ENCODE measurements at places on chromosomes 12 and 14. TPM values are rescaled to one million over a fixed set of nuclear protein-coding genes. Genes with fewer than 3 reads are reported as not detected.

- no peak for DNase-seq
Observed at GRCh38 chr14:99676657-99677056, 7.4 kb upstream of the CYP46A1 start.

- no peak for DNase-seq
Observed at GRCh38 chr12:103751600-103751999, 89.4 kb downstream of the NT5DC3 start.

The IL26 gene
- total RNA-seq: 7.7 TPM

The FIGNL2 gene
- 0.33 TPM for total RNA-seq
